Fibroblast of skin of right biceps (primary cell): ENCODE measurements at places on chromosomes 1 and 21.

DNA sequence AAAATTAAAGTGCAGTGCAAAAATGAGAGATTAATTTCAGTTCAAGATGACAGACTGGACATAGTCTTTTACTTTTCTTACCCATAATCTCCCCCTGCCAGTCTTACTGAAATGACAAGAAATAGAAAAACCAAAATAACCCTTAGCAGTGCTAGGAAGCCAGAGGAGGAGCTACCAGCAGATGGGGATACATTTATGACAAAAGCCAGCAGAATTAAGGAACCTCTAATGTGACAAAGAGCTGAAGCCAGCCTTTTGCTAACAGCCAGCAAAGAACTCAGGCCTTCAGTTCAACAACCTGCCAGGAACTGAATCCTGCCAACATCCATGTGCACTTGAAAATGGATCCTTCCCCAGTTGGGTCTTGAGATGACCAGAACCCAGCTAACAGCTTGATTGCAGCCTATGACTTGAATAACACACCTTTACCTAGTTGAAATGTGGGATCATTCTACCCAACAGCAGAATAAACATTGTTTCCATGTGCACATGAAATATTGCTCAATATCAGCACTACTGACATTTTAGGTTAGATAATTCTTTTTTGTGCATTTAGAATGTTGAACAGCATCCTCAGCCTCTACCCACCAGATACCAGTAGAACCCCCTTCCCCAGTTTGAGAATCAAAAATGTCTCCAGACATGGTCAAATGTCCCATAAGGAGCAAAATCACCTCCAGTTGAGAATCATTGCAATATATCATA lies 7.9 kb upstream of the TRAF5 start:
- no peak for DNase-seq

DNA sequence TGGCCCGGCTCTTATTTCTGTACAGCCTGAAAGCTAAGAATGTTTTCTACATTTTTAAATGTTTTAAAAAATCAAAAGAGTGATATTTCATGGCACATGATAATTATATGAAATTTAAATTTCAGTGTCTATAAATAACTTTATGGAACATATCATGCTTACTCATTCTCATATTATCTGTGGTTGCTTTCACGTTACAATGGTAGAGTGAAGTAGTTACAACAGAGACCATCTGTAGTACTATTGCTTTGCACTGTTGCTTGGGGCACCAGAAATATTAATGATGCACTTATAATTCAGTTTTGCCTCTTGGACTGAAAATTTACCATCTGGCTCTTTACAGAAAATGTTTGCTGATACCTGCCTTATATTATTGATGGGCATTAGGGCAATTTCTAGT lies 481.6 kb downstream of the PLPP3 start:
- peak; percentile 68 for DNase-seq

DNA sequence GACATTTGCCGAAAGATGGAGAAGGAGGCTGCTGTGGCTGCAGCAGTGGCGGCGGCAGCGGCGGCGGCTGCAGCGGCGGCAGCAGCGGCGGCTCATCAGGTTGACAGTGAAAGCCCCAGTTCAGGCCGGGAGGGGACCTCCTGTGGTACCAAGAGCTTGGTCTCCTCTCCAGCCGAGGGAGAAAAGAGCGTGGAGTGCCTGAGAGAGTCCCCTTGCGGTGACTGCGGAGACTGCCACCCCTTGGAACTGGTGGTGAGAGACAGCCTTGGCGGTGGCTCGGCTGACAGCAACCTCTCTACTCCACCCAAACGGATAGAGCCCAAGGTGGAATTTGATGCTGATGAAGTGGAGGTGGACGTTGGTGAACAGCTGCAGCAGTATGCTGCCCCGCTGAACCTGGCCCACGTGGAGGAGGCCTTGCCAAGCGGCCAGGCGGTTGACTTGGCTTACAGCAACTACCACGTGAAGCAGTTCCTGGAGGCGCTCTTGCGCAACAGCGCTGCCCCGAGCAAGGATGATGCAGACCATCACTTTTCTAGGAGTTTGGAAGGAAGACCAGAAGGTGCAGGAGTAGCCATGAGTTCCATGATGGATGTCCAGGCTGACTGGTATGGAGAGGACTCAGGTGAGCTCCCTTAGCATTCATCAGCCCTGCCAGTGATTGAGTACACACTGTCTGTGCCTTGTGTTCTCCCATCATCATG lies 6.3 kb downstream of the ZBTB8B start:
- DNase-seq = no peak

- no peak for DNase-seq
Observed at GRCh38 chr1:29392486-29393450, 156.4 kb downstream of the PTPRU start.

DNA sequence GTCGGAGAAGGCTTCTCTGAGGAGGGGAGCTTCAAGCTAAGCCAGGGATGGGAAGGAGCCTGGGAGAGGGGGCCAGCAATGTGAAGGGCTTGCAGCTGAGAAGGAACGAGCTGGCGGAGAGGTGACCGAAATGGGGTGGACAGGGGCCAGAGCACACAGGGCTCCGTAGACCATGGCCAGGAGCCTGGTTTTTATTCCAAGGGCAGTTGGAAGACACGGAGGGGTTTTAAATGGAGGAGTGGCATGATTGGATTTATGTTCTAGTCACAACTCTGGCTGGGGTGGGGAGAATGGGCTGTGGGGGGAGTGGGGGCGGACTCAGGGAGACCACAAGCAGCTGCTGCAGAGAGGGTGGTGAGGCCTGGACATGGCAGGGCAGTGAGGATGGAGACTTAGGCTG lies 5.1 kb upstream of the EPS8L3 start:
- no peak for DNase-seq

DNA sequence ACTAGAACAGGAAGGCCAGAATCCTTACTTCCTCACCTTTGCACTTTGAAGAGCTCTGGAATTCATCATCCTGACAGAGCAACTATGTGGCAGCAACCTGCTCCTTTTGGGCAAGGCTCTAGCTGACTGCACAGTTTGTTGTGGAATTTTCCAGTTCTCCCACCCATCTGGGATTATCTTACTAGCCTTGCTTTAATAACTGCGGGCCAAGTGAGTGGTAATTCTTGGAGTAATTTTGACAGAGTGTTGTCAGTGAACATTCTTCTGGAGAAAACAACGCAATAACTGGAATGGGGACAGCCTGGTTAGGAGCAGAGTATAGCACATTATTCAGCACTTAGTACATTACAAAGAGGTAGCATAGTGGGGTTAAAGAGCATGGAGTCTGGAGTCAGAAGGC lies 75.3 kb downstream of the NTMT2 start:
- peak; percentile 59 for DNase-seq

DNA sequence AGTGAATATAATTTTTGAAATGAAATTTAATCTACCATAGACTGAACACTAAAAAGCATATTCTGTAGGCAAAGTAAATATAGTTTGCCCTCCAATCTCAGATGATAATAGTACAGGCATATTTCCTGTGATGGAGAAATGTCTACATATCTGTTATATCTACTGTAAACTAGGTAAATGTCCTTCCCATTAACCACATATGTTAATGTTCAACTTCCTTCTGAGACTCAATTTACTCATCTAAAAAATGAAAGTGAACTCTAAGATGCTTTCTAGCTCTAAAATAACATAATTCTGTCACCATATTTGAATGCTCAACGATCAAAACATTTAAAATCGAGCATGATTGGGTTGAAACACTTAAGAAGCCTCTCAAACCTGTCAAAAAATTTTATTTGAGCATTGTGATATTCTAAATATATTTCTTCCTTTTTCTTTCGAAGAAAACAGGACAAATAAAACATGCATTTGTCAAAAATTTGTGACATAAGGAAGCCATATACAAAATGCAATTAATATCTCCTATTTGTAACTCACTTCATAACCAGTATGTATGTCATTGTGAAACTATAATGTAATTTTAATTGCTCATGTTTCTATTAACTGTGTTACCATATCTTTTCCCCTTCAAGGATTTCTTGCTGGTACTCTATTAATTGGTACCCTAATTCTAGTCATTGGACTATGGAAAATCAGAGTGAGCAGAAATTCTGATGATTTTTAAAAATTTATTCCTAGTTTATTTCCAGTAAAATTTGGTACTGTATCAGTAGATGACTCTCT lies 34.2 kb downstream of the CD55 start:
- no peak for DNase-seq
